Mucosa of descending colon (tissue), 3 donors: ENCODE measurements at places on chromosomes 3 and 15.

DNA sequence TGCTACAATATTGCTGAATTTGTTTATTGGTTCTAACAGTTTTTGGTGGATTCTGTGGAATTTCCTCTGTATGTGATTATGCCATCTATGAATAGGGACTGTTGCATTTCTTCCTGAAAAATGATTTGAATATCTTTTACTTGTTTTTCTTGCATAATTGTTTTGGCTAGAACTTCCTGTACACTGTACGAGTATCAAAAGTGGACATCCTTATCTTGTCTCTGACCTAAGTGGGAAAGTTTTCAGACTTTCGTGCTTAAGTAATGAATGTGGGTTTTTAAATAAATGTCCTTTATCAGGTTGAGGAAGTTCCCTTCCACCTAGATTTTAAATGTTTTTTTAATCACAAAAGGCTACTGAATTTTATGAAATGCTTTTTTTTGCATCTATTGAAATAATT, 203.8 kb upstream of the ATP10A start:
- DNase-seq, result no peak

GRCh38 chr15:89455535-89455934, 40.8 kb downstream of the RHCG start:
- no peak for DNase-seq

- no peak for DNase-seq
These were observed 60.3 kb downstream of the BHLHE40 start for GRCh38 chr3:5039585-5039984.

- no peak for DNase-seq
These were observed 801.7 kb upstream of the DPPA4 start for GRCh38 chr3:110139048-110139447.

DNA sequence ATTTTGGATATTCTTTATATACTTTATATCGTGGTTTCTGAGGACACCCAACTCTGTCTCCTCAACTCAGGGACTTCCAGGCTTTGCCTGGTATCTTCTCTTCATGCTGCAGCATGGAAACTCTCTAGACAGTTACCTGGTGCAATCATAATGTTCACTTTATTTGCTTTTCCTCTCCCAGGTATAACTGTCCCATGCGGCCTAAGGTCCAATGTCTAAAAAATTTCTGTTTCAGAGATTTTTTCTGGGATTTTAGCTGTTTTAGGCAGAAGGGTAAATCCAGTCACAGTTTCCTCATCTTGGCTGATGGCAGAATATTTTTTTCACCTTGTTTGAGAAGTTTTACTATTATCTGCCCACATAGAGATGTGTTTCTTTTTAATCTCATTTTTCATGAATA, 139.9 kb upstream of the KCNMB2 start:
- DNase-seq, result no peak

- DNase-seq, result no peak
These were observed 171.7 kb downstream of the FNDC3B start for GRCh38 chr3:172211123-172211522.

GRCh38 chr3:73653877-73654276, 29.1 kb upstream of the PDZRN3 start:
- DNase-seq, result no peak

DNA sequence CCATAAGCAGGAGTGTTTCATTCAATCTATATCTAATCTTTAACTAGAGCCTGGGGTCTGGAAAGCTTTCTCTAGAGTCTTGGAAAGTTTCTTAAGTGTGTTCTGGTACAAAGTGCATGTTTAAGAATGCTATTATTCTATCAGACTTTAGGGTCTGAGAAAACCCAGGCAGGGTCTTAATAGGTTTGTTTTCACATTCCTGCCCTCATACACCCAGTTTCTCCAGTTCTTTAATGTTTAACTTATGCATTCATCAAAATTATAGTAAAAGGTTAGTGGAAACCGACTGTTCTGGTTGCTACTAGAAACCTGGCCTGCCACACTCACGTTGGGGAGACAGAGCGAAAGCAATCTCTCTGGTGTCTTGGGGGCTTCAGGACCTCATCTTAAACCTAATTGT, 102.9 kb upstream of the WDR72 start:
- DNase-seq, result no peak

DNA sequence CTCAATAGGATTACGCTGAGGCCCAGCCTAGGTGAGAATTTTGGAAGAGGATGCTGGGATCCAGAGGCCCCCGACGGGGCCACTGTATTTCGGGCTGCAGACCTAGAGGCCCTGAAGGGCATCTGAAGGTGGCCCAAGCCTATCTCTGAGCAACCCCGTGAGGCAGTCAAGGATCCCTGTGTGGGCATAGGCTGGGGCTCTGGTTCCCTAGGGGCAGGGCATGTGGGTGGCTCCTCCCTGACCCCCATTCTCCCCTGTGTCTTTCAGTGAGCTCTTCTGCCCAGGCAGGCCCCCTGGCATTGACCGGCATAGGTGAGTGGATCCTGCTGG, 216.0 kb downstream of the SNRPN start:
- DNase-seq, result peak; percentile 19

- DNase-seq, result no peak
These were observed 57.4 kb upstream of the MYZAP start for GRCh38 chr15:57534281-57534680.

DNA sequence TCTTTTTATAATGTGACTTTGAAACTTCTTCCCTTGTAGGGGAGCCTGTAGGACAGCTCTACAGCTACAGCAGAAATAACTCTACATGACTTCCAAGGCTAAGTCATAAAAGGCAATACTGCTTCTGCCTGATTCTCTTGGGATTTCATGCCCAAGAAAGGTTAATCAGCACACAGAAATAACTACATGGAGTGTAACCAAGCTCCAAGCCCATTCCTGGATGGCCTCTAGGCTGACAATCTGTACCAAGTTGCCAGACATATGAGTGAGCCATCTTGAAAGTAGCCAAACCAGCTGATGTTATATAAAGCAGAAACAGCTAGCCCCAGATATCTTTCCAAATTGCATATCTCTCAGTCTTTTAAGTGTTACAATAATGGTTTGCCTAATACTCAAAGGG, 75.8 kb upstream of the OSTN start:
- DNase-seq, result no peak

DNA sequence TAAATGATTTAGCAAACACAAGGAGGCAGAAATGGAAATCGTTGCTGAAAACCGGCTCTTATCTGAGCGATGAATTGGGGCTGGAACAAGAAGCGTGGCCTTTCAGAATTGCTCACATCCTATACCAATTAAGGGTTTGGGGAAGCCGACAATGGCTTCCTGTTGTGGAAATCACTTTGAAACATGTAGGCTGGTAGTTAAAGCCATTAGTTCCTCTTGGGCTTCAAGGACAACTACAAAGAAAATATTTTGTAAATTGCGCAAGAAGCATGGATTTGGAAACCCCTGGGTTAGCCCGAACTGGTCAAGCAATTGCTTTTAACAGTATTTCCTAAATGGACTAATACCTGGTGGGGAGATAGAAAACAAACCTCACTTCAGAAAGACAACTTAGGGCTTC, 182.4 kb downstream of the ADAMTS9 start:
- DNase-seq, result no peak

- DNase-seq, result no peak
These were observed 66.2 kb upstream of the TSC22D2 start for GRCh38 chr3:150341891-150342290.

DNA sequence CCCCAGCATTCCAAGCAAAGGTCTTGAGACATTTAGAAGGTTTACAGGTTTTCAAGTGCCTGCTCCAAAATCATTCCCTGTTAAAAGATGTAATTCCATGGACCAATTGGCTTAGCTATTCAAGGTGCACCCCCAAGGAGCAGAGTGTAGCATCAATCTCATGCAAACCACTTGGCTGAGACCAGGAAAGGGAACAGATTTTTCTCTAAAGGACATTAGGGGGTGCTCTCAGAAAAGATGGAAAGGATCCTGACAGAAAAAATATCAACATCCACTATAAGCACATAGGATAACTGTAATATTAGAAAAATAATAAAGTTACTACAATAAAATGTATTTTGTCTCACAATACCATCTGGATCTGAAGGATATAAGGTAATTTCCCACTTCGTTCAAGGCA, 328.0 kb upstream of the CDIN1 start:
- no peak for DNase-seq
